ENCODE measurements at places on chromosomes 1 and 21.

DNA sequence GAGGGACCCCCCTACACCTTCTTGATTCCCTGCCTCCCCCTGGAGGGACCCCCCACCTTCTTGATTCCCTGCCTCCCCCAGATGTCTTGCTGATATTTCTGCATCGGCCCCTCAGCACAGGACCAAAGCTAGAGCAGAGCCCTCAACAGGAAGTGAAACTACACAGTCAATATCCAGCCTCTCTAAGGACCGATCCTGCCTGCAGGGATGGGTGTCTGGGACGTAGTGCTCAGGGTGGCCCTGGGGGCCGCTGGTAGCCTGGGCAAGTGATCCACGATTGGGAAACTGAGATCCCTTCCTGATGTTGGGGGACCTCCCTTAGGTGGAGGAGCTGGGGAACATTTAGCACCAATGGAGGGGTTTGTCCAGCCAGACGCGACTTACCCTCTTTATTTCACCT lies 3.9 kb upstream of the LEFTY2 start:
- no peak for DNase-seq

DNA sequence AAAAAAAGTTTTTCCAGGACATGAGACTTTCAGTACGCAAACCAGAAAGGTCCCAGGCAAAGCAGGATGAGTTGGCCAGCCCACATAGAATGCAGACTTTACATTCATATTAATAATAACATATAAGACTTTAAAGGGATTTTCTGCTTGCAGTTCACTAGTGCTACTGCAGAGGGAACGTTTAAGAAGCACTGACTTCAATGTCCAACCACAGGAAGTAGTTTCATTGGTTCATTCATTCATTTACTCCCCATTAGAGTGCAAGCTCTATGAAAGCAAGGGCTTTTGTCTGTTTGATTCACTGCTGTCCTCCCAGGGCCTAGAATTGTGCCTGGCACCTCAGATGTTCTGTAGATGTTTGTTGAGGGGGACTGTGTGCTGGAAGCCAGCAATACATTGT lies 11.8 kb upstream of the SERINC2 start:
- DNase-seq: no peak

DNA sequence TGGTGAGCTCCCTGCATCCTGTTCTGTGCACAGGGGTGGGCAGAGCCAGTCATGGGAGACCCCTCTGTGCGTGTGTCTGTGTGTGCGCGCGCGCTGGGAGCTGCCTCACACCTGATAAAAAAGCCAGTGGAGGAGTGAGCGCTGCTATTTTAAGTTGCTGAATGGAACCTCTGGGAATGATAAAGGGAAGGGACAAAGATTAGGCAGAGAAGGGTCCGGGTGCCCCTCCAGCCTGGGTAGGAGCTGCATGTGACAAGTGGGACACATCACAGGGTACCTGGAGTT lies 847 bp downstream of the ADORA1 start:
- DNase-seq: no peak

- no peak for DNase-seq
Measured at GRCh38 chr1:30366911-30367310, 356.5 kb downstream of the MATN1 start.

- DNase-seq: no peak
Measured at GRCh38 chr21:36728371-36729111, 29.6 kb downstream of the SIM2 start.

DNA sequence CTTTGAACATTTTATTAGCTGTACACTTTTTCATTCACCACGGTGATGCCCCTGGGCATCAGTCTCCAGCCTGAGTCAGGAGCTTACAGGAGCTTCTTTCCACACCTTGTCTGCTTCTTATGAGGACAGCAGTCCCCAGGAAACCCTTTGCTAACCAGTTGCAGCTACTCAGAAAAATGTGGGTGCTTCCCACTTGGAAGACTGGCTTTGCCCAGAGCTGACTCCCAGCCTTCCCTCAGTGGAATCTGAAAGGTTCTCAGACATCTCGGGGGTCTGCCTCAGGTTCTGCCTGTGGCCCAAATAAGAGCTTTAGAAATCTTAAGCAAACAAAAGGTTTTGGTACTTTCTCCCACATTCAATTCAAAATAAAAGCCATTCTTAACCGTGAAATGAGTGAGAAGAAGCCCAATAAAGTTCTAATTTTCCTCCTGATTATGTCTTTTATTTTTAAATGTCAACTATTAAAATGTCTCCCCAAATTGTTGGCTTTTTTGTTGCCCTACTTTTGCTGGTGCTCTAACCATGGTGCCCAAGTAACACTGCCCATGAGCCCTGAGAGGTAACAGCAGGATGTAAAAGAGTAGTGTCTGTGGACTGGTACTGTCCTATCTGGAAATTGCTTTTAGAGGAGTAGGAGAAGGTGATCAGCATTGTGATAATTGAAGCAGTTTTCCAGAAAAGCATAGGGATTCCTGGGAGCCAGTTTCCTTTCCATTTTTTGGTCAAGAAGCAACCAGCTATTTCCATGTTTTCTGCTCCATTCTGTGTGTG lies 5.6 kb downstream of the C1orf53 start:
- DNase-seq: no peak

GRCh38 chr1:3473381-3473844 lies 18.9 kb downstream of the ARHGEF16 start:
- DNase-seq: no peak

DNA sequence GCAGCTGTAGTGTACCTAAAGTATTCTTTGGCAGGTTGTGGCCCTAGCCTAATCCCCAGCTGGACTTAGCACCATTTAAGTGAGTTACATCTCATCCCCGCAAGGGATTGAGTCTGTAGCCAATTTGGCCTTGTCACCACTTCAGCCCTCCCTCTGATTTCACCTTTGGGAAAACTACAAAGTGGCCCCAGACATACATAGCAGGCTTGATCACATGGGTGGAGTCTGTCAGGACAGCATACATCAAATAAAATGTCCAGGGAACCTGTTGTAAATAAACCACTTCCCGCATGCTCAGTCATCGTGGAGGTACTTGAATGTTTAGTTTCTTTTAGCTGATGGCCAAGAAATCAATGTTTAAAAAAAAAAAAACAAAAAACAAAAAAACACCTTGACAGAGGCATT lies 142.5 kb downstream of the DHRS3 start:
- no peak for DNase-seq

GRCh38 chr1:211830055-211830327 lies 572 bp downstream of the LPGAT1 start:
- DNase-seq: no peak

- no peak for DNase-seq
Measured at GRCh38 chr1:199515261-199515660, 512.2 kb upstream of the NR5A2 start.

GRCh38 chr1:84836145-84836544 lies 56.9 kb downstream of the LPAR3 start:
- no peak for DNase-seq

DNA sequence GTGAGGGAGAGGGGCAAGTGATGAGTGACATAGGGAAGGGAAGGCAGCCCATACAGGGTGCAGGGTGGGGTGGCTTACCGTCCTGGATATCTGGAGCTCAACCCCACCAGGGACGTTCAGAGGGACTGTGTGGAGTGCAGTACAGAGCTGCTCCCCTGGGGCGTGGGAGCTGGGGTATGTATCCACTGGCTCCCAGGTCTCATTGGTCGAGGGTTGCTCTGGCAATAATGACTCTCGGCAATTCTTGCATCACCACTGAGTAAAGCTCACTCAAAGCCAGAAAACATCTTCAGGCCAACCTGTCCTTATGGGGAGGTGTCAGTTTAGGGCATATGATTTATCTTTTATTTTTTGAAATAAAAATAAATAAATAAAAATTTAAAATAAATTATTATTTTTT lies 43.2 kb upstream of the RUNX3 start:
- no peak for DNase-seq

GRCh38 chr1:154993572-154994268 lies at the start of gene LENEP:
LENEP (plus strand) TSS chr1:154993586; CDS start chr1:154993608, 22 bp downstream.
- peak; percentile 4 for DNase-seq

GRCh38 chr1:184685116-184685515 lies 69.5 kb downstream of the EDEM3 start:
- DNase-seq: no peak

DNA sequence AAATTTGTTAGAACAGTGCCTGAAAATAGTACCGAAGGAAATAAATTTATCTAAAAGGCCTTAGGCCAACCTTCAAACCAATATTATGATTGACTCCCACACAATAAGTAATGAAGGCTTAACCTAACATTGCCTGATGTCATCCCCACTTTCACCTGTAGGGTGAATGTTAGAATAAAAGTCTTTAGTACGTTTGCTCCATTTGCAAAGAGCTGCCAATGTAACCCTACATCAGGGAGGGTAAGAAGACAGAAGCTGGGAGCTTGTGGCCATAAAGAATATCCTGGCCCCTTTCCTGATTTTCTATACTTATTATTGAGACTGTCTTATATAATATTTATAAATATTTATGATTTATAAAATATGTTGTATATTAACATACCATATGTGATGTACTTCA lies 661.8 kb upstream of the CXADR start:
- DNase-seq: no peak

- DNase-seq: no peak
Measured at GRCh38 chr1:64466033-64466432, 3.9 kb upstream of the CACHD1 start.

DNA sequence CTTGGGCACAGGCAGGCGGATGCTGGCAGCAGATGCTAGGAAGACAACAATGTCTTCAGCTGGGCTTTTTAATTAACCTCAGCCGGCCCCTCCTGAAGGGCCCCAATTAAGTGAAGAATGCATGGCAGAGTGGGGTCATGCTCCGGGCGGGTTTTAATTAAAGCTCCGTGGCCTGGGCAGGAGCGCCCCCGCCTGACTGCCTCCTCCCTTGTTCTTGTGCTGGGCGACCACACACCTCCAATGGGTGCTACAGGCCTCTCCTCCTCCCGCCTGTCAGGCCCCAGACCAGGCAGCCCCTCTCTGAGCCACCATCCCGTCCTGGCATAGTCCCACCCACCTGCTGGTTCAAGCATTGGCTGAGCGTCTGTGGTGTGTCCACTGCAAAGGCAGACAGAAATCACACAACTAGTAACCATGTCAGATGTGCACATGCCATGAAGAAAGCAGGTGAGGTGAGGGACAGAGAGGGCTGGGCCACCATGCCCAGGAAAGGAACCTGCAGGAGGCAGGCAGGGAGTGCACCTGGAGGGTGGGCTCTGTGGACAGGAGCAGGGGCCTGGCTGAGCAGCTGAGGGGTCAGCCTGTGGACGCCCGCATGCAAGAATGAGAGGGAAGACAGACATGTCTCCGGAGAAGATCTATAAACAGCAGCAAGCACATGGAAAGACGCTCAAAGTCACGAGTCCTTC lies 8.5 kb upstream of the ARF1 start:
- DNase-seq: no peak

DNA sequence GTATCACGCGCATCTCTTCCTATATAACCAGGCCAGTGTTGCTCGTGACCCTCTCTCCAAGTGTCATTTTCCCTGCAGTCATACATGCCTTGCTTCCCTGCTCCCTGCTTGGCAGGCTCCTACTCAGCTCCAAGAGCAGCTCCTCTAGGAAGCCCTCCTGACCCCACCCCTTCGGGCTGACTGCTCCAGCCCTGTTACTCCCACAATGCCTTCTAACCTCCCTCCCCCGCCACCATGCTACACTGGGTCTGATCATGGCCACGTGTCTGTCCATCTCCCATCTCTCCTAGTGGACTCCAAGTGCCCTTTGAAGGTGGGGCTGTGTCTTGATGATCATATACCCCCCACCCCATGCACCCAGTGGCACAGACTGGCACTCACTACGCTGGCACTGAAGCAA lies 44.7 kb downstream of the MRPL37 start:
- no peak for DNase-seq
